ENCODE measurements at places on chromosomes 1 and 21. TPM values are rescaled to one million over a fixed set of nuclear protein-coding genes. Genes with fewer than 3 reads are reported as not detected.

The TRIM67 gene
- total RNA-seq, result 0.15 TPM

The KCTD3 gene
- total RNA-seq, result 31.8 TPM

The GLMP gene
- 87.4 TPM for total RNA-seq

The ZBTB37 gene
- total RNA-seq, result 3.6 TPM

The NTRK1 gene
- not detected for total RNA-seq

The SPRR2B gene
- total RNA-seq, result not detected

The LIN28A gene
- total RNA-seq, result not detected

The KRTAP19-5 gene
- total RNA-seq, result not detected

The SDF4 gene
- 230 TPM for total RNA-seq

The OR2M5 gene
- total RNA-seq, result not detected

The KHDRBS1 gene
- total RNA-seq, result 33.1 TPM

The SLAMF7 gene
- total RNA-seq, result not detected

The PADI2 gene
- not detected for total RNA-seq

The CLDN17 gene
- not detected for total RNA-seq

The FOXD2 gene
- not detected for total RNA-seq

The FAM131C gene
- total RNA-seq, result 0.75 TPM

The C21orf91 gene
- total RNA-seq, result 3.7 TPM

The MAP7D1 gene
- total RNA-seq, result 104 TPM

The SPRR5 gene
- total RNA-seq, result not detected

The TFF2 gene
- total RNA-seq, result not detected

The CYP4B1 gene
- 0.64 TPM for total RNA-seq

The NEK2 gene
- total RNA-seq, result 0.25 TPM

The PCP4 gene
- total RNA-seq, result not detected

The CRYBG2 gene
- total RNA-seq, result not detected

The LY9 gene
- total RNA-seq, result not detected

The NFASC gene
- 19.3 TPM for total RNA-seq

The RASSF5 gene
- 8.2 TPM for total RNA-seq

The SLC16A4 gene
- total RNA-seq, result 16.4 TPM

The FCRL6 gene
- total RNA-seq, result not detected

The HMGCS2 gene
- not detected for total RNA-seq

The BPNT1 gene
- total RNA-seq, result 15.3 TPM

The TRIM58 gene
- not detected for total RNA-seq

The HENMT1 gene
- total RNA-seq, result 3.4 TPM

The MYOC gene
- total RNA-seq, result 0.10 TPM

The LIPI gene
- not detected for total RNA-seq

The HSD3B1 gene
- not detected for total RNA-seq

The NECTIN4 gene
- total RNA-seq, result not detected

The NBPF10 gene
- 1.9 TPM for total RNA-seq

The GFI1 gene
- 0.10 TPM for total RNA-seq

The RGSL1 gene
- total RNA-seq, result not detected

The FMOD gene
- total RNA-seq, result 29.1 TPM

The SARS1 gene
- 161 TPM for total RNA-seq

The NGF gene
- 3.1 TPM for total RNA-seq
